Natural killer cell treated with Interleukin-12 subunit alpha and Interleukin-12 subunit beta and Interleukin-15 and Interleukin-18, amount 100 ng/mL, for 72 hours (primary cell): ENCODE measurements at places on chromosomes 2 and 18. TPM values are rescaled to one million over a fixed set of nuclear protein-coding genes. Genes with fewer than 3 reads are reported as not detected.

The GCG gene
- not detected for total RNA-seq

The ECEL1 gene
- total RNA-seq, result not detected

The FSIP2 gene
- 0.14 TPM for total RNA-seq

The PRKAG3 gene
- not detected for total RNA-seq

The DNAJC27 gene
- 7.4 TPM for total RNA-seq

The CD8A gene
- total RNA-seq, result 85.0 TPM

The CHRND gene
- total RNA-seq, result not detected

The CDKL4 gene
- not detected for total RNA-seq

The PREB gene
- 109 TPM for total RNA-seq

The HOXD11 gene
- not detected for total RNA-seq

The KDSR gene
- 21.4 TPM for total RNA-seq

The GPR155 gene
- 3.6 TPM for total RNA-seq

The RAD51AP2 gene
- total RNA-seq, result not detected

The IGFBP2 gene
- 0.81 TPM for total RNA-seq

The SCN7A gene
- not detected for total RNA-seq

The RNF149 gene
- 123 TPM for total RNA-seq

The DARS1 gene
- 116 TPM for total RNA-seq

The MALL gene
- total RNA-seq, result not detected

The CXCR1 gene
- total RNA-seq, result not detected

The IL1R2 gene
- total RNA-seq, result not detected

The ASXL2 gene
- total RNA-seq, result 38.8 TPM

The IL36G gene
- not detected for total RNA-seq

The TMEM198 gene
- 7.6 TPM for total RNA-seq

The LYG1 gene
- total RNA-seq, result 1.8 TPM

The ST6GAL2 gene
- total RNA-seq, result not detected

The DUSP19 gene
- total RNA-seq, result 1.4 TPM

The PHLPP1 gene
- total RNA-seq, result 12.7 TPM

The CKAP2L gene
- total RNA-seq, result 45.7 TPM

The EVX2 gene
- total RNA-seq, result not detected

The REG3G gene
- not detected for total RNA-seq

The CNRIP1 gene
- total RNA-seq, result not detected
